ENCODE measurements at places on chromosomes 11 and 22.
A peak's percentile ranks its signal among the peaks of the same experiment; 100 is the strongest.

DNA sequence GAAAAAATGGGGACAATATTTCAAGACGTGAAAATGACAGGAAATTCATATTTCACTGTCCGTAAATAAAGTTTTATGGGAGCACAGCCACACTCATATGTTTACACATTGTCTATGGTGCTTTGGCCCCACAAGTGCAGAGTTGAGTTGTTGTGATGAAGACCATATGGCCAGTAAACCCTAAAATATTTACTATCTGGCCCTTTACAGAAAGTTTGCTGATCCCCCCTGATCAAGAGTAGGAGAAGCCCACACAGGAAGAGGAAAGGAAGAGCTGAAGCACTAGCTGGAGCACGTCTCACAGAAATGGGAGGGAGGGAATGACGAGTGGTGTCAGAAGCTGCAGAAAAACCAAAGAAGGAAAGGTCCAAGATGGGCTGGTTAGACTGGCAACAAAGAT lies 78.8 kb downstream of the TNRC6B start:
- DNase-seq, result no peak

DNA sequence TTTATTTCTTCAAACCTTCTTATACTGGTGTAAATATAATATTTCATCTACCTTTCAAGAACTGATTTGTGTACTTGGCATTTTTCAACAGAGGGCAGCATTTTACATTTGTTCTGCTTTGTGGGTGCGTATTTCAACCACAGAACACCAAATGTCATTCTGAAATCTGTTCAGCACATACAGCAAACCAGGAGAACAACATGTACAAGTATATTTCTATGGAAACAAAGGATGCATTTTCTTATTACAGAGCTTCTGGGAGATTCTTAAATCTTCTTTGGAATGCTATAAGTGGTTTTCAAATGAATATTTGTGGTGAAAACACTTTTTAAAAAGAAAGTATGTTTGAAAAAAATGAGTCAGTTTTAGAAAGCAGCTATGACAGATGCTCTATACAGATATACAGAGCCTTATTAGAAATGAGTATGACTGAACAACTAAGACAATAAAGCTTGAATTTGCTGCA lies 946.0 kb downstream of the FAM181B start:
- peak; percentile 2 for DNase-seq

DNA sequence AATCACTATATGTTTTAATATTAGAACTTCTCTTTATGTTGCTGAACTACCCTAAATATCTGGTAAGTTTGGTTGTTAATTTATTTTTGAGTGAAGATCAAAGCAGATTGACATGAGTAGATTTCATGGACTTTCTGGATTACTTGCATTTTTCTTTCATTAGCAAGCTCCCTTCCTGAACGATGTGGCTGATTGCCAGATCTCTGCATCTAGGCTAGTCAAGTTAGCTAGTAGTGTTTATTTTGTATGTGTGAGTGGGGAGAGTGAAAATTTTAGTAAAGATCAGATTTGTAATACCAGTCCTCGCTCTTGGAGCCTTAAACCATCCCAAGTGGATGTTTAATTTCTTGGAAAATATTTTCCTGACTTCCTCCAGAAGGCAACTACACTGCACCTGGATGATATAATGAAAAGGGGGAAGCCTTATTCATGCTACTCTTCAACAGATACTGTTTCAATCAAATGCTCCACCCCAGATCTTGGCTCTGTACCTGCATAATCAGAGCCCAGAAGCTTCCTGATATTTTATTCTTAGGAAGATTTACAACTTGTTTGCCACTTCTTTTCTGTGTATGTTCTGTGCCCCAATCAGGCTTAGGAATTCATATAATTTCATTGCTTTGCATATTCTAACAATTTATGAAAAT lies 143.2 kb upstream of the GRIA4 start:
- DNase-seq, result peak; percentile 6

- DNase-seq, result no peak
Measured at GRCh38 chr11:22685111-22685510, 18.7 kb downstream of the GAS2 start.

- no peak for DNase-seq
Measured at GRCh38 chr11:35126000-35126878, 12.7 kb upstream of the CD44 start.

DNA sequence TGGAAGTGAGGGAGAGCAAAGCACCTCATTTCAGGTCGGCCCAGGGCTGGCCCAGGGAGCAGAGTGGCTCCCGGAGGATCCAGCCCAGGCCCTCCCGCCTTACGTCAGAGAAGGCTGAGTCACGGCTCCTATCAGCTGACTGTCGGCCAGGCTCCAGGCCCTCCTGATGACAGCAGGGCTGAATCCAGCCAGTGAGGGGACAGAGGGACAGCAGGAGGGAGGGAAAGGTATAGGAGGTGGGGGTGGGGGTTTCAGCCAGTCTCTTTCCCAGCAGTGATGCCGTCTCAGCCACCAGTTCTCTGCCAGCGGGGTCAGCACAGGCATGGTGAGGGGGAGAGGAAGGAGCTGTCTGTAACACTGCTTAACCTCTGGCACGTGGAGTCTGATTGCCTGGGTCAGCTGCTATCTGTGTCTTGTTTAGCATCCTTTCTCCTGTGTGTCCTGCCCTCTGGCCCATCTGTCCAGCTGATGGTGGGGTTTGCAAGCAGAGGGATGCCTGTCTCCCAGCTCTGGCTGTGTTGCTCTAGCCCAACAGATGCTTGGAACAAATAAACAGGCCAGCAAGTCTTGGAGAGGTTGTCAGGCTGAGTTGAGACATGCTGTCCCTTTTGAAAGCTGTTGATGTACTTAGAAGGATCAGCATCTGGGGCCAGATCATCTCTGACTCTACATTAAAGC lies 74.0 kb downstream of the ADAMTS15 start:
- peak; percentile 96 for DNase-seq

DNA sequence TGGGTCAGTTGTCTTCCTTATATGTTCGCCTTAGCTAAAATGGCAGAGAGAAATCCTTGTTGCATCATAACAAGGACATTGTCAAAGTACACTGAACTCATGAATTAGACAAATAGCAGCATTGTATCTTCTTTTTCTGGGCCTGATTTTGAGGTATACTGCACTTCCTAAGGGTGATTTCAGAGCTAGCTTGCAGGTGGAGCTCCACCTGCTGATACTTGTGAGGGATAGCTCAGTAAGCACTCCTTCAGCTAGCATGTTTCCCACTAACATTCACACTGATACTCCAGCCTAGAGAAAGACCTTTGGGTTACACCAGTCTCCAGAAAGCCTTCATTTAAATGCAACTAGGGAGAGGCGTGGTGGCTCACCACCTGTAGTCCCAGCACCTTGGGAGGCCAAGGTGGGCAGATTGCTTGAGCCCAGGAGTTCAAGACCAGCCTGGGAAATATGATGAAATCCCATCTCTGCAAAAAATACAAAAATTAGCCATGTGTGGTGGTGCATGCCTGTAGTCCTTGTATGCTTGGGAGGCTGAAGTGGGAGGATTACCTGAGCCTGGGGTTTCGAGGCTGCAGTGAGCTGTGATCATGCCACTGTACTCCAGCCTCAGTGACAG lies 29.8 kb downstream of the JAM3 start:
- no peak for DNase-seq

DNA sequence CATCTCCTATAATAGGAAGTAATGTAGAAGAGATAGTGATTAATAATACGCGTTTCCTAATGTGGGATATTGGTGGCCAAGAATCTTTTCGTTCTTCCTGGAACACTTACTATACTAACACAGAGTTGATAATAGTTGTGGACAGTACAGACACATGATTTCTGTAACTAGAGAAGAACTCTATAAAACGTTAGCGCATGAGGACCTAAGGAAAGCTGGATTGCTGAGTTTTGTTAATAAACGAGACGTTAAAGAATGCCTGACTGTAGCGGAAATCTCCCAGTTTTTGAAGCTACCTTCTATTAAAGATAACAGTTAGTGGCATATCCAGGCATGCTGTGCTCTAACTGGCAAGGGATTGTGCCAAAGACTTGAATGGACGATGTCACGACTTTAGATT lies 83.3 kb downstream of the GGT1 start:
- no peak for DNase-seq

DNA sequence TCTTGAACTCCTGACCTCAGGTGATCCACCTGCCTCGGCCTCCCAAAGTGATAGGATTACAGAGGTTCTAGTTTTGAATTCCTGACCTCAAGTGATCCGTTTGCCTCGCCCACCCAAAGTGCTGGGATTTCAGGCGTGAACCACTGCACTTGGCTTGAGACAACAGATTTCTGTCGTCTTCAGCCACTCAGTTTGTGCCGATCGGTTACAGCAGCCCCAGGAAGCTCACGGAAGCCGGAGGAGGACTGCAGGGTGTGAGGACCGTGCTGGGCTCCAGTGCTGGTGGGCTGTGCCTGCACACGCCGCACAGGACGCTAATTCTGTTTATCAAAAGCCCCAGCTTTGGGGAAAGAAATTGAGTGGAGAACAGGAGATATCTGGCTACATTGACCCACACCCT lies 82.0 kb downstream of the CELSR1 start:
- DNase-seq, result no peak

DNA sequence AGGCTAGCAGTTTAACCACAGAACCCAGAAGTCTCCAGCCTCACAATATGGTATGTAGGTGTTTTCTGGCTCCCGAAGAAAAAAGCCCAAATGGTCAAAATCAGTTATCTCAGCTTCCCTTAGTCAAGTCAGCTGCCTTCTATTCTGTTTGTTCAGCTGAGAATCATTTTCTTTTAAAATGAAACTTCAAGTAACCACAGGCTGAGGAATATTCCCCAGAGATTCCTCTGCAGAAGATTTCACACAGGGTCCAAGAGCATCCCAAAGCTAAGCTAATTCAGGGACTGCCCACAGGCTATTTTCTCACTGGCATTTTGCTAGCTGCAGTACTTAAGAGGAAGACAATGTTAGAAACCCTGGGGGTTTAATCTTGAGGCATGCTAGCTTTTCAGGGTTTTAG lies 977.0 kb upstream of the CHORDC1 start:
- DNase-seq, result peak; percentile 12

GRCh38 chr11:45155058-45155551 lies 8.7 kb downstream of the PRDM11 start:
- DNase-seq, result no peak

GRCh38 chr11:133509924-133510697 lies 22.2 kb downstream of the OPCML start:
- DNase-seq, result no peak

GRCh38 chr11:110544779-110545178 lies 115.0 kb downstream of the FDX1 start:
- no peak for DNase-seq

DNA sequence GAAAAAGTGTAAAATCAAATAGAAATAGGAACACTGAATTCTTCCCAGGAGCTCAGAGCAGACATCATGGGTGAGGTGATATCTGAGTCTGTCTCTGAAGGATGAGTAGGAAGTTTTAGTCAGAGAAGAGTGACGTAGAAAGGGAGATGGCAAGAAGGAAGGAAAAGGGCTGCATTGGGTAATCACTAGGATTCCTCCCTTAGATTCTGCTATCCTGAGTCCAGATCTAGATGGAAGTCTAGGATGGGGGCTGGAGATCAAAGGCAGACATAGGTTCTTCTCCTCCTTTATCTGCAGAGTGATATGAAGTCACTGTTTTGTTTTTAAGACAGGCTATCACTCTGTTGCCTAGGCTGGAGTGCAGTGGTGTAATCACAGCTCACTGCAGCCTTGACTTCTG lies 30.4 kb downstream of the POU2F3 start:
- no peak for DNase-seq

- no peak for DNase-seq
Measured at GRCh38 chr22:49998718-49999062, 13.9 kb downstream of the IL17REL start.

DNA sequence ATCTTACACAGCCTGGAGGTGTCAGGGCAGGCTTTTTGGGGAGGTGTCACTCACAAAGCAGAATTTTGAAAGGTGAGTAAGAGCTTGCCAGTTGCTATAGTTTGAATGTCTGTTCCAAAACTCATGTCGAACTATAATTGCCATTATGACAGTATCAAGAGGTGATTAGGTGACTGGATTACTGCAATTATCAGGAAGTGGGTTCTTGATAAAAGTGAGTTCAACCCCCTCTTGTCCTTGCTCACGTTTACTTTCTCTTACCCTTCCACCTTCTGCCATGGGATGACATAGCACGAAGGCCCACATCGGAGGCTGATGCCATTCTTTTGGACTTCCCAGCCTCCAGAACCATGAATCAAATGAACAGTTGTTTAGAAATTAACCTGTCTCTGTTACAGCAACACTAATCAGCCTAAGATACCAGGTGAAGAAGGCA lies 4.7 kb upstream of the C11orf86 start:
- no peak for DNase-seq

GRCh38 chr11:115134926-115135325 lies 369.3 kb downstream of the CADM1 start:
- DNase-seq, result no peak

DNA sequence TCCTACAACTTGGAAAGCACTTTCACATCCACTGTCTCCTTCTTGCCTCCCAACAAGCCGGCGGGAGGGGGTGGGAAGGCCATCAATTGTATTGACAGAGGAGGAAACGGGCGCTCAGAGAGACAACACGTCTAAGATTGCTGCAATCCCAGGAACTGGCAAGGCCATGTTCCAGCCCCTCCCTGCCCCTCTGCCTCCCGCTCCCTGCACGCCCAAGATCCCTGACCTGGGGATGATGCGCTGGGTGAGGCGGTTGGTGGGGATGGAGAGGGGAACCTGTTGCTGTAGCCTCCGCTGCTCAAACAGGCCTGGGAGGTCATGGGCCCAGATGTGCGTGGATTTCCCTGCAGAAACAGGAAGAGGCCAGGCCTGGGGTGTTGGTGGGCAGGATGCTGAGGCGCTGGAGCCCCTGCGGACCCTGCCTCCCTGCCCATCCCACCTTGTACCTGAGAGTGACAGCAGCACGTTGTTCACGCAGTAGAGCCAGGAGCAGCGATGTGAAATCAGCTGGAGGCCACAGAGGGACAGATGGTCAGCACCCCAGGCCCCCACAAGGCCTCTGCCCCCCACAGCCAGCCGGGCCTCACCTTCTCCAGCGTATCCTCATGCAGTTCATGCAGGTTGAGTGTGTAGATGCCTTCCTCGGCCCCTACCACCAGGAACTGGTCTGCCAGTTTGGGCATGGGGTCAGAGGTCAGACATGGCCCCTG lies 6.8 kb downstream of the MAP4K2 start:
- no peak for DNase-seq

- no peak for DNase-seq
Measured at GRCh38 chr11:59417023-59417422, 9.2 kb downstream of the OR5A2 start.

DNA sequence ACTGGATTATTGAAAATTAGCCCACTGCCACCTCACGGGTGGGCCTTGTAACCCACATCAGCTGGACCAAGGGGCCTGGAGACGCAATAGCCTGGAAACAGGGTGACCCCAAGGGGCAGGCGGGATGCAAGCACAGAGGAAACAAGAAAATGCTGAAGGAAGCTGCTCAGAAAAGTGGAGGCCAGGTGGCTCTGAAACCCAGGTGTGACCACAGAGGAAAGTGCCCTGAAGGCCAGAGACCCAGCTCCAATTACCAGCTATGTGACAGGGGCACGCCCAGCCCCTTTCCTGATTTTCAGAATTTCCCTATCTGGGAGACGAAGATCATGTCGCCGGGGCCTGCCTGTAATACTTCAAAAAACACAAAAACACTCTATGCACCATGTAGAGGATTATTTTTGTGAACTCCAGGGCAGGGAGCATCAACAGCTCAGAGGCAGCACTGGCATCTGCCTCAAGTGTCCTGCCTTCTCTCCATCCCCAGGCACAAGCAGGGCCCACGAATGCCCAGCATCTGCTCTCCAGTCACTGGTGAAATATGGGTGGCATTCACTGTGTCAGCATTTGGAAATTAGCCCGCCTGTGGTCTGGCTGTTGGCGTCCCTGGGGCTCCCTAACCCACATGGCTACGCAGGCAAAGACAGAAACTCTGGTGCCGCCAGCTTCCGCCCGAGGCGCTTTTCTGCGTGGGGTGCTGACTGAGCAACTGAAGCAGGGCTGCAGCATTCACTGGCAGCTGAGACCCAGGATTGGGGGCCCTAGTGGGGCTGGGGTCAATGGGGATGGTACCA lies 6.3 kb downstream of the KCNJ1 start:
- no peak for DNase-seq
